NCI-H1092 (cell line): ENCODE measurements at places on chromosomes 13 and 19.

- DNase-seq: no peak
Observed at GRCh38 chr19:58098682-58098998, 609 bp upstream of the ZSCAN18 start.

GRCh38 chr19:12864721-12865715 lies 16.2 kb downstream of the DNASE2 start:
- DNase-seq: no peak

DNA sequence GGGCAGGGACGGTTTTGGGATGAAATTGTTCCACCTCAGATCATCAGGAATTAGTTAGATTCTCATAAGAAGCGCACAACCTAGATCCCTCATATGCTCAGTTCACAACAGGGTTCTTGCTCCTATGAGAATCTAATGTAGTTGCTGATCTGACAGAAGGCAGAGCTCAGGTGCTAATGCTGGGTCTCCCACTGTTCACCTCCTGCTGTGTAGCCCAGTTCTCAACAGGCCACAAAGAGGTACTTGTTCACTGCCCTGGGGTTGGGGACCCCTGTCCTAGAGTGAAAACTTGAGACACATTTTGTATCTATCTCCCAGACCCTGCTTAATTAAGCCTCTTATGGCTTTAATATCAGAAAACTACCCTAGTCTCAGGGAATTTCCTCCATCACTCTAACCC lies 966.0 kb downstream of the PCDH17 start:
- no peak for DNase-seq

- DNase-seq: no peak
Observed at GRCh38 chr13:84430015-84430414, 547.7 kb upstream of the SLITRK1 start.

DNA sequence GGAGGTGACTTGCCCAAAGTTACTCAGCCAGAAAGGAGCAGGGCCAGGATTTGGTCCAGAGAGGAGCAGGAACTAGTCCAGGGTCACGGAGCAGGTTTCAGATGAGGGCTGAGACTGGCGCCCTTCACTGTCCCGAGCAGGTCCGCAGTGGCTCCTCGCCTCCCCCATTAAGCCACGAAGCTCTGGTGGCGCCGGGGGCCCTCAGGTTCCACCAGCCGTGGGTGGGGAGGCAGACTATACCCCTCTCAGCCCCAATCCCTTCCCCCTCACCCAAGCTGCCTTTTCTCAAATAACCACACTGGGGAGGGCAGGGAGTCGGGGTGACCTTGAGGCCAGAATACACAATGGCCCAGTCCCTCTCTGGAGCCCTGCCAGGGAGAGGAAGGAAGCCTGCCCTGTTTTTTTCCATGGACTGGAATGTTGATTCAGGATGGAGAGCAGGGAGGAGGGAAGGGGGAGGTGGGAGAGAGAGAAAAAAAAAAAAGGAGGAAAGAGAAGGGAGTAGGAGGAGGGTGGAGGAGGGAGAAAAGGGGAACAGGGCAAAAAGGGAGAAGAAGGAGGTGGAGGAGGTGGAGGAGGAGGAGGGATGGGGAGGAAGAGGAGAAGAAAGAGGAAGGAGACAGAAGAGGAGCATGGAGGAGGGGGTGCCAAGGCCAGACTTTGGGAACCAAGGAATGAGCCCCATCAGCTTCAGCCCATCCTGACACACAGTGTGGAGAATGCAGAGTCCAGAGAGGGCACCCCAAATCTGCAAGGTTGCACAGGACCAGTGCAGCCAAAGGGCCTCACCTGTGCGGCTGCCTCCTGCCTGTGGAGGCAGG lies 19.7 kb downstream of the CEACAM16 start:
- DNase-seq: no peak
